ENCODE measurements at places on chromosomes 3 and 15. TPM values are rescaled to one million over a fixed set of nuclear protein-coding genes. Genes with fewer than 3 reads are reported as not detected.

Gene HCLS1
- 7.0 TPM for total RNA-seq

Gene CYP1A2
- total RNA-seq, result not detected

Gene SLCO3A1
- 7.6 TPM for total RNA-seq

Gene SLC15A2
- 28.6 TPM for total RNA-seq

Gene SCG5
- 42.4 TPM for total RNA-seq

Gene SLC12A8
- 4.9 TPM for total RNA-seq

Gene TLR9
- not detected for total RNA-seq

Gene RBP2
- total RNA-seq, result not detected

Gene SCAANT1
- not detected for total RNA-seq

Gene TM4SF1
- 86.8 TPM for total RNA-seq

Gene AMIGO3
- not detected for total RNA-seq

Gene SLC22A13
- total RNA-seq, result 0.27 TPM

Gene RFT1
- total RNA-seq, result 16.8 TPM

Gene TEX55
- not detected for total RNA-seq

Gene CPN2
- not detected for total RNA-seq

Gene GPR27
- 9.1 TPM for total RNA-seq

Gene MEX3B
- total RNA-seq, result 22.9 TPM

Gene ITIH4
- 4.9 TPM for total RNA-seq

Gene CLDN16
- total RNA-seq, result 0.16 TPM

Gene IL17RE
- total RNA-seq, result 0.71 TPM

Gene SCG3
- total RNA-seq, result 36.4 TPM

Gene PRICKLE2
- total RNA-seq, result 126 TPM

Gene MME
- total RNA-seq, result 19.2 TPM

Gene TRH
- total RNA-seq, result 14.0 TPM

Gene LRRC49
- total RNA-seq, result 63.4 TPM

Gene MAGI1
- total RNA-seq, result 110 TPM

Gene SLC28A2
- not detected for total RNA-seq

Gene SAMMSON
- 1.2 TPM for total RNA-seq
